Stimulated activated CD4-positive, alpha-beta T cell treated with anti-CD3 and anti-CD28 coated beads, Interleukin-1b, Interleukin-23, amount 100 ng/mL, for 1 hour (primary cell): ENCODE measurements at places on chromosomes 12 and 14.

DNA sequence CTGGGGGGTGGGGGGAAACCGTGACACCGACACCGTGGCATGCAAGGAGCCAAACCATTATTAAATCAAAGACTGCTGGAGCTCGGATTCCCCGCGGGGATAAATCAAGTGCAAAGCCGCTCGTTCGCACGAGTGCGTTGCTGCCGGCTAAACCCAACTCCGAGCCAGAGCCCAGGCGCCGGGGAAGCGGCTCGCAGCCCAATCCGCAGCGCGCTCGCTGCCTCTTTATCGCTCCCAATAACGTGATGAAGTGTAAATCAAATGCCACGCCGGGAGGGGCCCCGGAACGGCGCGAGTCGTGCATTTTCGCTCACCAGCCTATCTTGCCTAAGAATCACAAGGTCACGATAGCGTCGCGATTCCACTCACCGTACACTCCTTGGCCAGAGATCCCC is 1.3 kb downstream of the MDGA2 start:
- no peak for DNase-seq

DNA sequence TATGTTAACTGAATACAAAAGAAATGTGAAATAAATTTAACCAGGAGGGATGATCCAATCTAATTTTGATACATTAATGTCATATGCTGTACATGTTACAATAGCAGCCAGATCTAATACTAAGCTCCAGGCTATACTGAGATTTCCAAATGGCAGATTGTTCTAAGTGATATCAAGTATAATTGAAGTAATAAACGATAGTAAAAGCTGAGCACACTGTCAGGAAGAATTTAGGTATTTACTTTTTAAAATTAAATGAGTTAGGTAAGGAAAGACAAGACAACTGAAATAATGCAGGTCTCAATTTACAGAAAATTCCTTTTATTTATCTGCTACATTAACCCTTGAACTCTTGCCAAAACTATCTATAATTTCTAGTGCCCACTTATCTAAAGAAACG is 39.9 kb downstream of the INSM2 start:
- DNase-seq = no peak

DNA sequence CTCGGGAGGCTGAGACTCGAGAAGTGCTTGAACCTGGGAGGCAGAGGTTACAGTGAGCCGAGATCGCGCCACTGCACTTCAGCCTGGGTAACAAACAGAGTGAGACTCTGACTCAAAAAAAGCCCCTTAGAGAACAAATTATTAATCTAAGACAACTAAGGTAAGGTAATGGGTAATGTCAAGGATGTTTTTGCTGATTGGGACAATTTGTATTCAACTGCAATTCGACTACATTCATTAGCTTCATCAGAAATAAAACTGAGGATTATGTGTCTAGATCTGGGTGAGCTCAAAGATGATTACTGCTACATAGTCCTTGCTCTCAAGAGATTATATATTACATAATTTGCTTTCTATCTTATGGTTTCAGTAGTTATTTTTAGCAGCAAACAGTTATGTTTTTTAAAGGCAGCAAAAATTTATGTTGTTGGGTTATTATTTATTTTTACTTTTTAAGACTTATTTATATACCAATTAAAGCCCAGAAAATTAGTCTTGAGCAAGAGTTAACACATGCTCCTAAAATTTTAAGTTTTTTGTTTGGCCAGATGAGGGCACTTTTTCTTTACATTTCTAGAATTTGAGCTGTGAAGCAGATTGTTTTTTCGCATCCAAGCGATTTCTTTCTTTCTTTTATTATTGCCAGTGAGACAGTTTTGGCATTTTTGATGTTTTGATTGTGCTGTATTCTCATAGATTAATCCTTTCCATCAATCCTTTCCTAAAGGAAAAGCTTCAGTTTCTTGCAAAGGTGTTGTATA is 52.3 kb downstream of the PLEKHA5 start:
- no peak for DNase-seq

- no peak for DNase-seq
These were observed 175.8 kb upstream of the GRIN2B start for GRCh38 chr12:14157088-14157747.

DNA sequence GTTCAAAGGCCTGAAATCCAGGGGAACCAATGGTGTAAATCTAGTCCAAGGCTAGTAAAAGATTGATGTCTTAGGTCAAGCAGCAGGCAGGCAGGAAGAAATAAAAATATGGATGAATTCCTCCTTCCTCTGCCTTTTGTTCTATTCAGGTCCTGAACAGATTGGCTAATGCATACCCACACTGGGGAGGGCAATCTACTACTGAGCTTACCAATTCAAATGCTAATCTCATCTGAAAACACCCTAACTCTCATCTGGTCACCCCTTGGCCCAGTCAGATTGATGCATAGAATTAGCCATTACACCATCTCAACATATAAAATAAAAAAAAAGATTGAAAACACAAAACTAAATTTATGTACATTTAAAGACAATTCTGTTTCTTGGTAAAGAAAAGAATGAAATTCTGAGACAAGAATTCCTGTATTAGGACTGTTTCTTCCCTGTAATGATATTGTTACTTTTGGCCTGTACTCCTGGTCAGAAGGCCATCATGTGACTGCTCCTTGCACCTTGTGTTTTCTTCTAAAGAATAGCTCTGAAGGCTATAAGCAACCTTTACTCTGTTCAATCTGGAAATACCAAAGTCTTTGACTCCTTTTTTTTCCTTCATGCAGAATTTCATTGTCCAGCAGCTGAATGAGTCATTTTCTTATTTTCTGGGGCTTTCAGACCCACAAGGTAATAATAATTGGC is 19.9 kb downstream of the CLEC6A start:
- no peak for DNase-seq

DNA sequence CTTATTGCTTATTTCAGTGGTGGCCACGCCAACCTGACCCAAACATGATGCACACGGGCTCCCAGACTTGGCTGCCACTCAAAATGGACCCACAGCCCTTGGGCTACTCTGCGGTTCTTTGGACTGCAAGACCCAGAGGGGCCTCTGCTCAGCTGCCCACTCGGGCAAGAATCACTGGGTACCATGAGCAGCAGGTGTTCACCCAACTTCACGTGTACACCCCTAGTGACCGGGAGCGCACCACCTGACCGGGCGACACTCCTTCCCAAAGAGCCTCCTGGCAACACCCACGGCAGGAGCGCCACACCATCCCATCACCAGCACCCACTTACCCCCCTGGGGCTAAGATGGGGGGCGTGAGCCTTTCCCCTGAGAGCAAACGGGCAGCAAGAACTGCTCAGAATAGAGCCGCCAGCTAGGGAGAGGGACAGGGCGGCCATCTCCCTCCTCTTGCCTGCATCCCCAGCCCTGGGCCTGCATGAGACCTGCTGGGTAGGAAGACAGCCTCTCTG is 32.0 kb downstream of the CCNK start:
- DNase-seq = no peak

GRCh38 chr14:69137416-69137815 is 15.5 kb downstream of the DCAF5 start:
- DNase-seq = no peak

DNA sequence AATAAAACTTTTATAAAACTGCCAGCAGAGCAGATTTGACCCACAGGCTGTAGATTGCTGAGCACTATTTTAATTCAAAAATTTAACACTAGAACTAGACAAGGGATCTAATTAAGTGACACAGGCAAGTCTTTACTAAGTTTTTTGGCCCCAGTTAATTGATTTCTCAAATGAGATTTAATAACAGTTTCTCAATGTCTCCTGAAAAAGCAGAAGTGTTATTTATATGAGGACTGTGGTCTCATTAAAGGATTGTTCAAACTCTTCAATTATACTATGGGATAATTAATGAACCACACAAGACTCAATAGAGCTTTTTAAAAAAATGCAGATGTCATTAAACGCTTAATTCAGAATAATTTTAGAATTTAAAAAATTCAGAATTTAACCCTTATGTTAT is 1.9 kb downstream of the HEATR5A start:
- DNase-seq = no peak

DNA sequence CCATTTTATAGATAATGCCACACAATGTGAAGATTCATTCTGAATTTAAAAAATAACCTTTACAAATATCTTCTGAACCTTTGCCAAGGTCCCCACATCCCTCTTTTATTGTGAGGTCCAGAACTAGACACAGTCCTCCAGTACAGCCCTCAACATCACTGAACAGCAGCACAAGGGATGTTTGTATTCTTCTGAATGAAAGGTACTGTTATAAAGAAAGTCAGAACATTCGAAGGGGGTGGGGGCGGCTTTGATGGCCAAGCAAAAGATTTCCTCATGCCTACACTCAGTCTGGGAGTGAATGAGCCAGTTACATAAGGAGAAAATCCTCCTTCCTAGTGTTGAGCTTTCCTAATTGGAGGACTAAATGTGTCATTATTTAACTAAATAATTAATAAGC is 77.3 kb downstream of the PPM1A start:
- no peak for DNase-seq

- no peak for DNase-seq
These were observed 38.9 kb upstream of the KTN1 start for GRCh38 chr14:55540847-55541773.

DNA sequence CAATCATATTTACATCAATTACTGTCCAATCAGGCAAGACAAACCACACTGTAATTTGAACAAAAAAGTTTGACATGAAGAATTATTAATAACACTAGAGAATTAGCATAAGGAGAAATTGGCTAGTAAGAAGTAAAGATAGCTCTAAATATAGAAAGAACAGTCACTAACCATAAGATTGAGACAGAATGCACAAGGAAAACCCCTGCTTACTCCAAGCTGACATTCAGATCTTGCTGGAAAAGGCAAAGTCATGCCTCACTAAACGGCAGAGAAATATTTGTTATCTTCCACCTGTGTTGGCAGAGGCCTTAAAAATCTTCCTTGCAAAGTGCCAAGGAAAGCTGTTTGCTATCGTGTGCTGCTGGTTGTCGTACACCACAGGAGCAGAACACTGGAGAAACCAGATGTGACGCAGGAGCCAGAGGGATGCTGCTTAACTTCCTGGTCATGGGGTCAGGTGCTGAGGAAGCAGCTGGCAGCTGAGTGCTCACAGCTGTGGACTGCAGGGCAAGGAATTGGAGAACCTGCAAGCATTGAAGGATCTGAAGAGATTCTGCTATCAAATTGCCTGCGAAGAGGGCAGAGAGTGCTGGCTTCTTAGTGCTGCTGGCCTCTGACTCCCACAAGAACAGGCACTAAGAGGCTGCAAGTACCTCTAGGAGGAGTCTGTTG is 1323.3 kb downstream of the LRFN5 start:
- no peak for DNase-seq

- no peak for DNase-seq
These were observed 33.9 kb downstream of the STON2 start for GRCh38 chr14:81366214-81366613.

- peak; percentile 67 for DNase-seq
These were observed 24.5 kb upstream of the PPP1R13B start for GRCh38 chr14:103871596-103872480.

- no peak for DNase-seq
These were observed 96.6 kb downstream of the APAF1 start for GRCh38 chr12:98741556-98742265.

DNA sequence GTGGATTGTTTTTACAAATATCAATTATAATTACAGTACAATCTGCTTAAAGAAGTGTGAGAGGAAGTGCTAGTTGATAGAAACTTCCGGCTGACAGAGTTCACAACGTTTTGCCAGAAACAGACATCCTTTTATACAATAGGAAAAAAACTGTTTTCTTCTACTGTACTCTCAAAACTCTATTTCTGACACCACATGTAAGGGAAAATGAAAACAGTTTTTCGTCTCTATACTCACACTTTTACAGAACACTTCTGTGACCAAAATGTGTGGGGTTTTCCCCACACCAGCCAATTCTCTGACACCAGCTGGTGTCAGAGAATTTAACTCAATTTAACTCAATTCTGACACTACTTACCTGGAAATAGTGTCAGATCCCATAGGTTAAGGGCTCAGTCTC is 24.2 kb upstream of the HIF1A start:
- no peak for DNase-seq
